HEK293T (cell line): ENCODE measurements at places on chromosomes 5 and 9.

DNA sequence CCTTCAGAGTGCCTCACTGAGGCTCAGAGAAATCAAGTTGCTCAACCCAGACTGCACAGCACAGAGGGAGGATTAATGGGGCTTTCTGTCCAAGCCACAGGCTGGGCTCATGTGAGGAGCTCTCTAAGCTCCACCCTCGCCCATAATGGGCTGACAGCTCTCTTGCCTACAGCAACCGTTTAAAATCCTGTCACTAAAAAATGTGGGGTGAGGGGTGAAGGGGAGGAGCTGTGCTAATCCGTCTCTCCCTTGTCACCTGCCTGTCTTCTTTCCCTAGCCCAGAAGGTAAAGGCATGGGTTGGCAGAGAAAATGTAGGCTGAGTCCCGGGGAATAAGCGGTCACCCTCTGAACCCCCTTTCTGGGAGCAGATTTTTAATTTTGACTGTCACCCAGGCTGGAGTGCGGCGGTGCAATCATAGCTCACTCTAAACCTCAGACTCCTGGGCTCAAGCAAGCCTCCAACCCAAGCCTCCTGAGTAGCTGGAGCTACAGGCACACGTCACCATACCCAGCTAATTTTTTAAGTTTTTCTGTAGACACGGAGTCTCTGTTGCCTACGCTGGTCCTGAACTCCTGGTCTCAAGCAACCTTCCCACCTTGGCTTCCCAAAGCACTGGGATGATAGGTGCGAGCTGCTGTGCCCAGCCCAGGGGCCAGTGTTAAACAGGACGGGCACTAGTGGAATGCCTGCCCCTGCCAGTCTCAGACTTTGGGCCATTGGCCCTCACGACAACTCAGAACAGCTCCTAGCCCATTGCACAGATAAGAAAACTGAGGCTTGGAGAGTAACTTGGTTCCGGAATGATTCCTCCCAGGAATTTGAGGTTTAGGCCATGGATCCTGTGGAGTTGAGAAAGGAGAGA lies 89.5 kb downstream of the LMX1B start:
- no peak for DNase-seq

DNA sequence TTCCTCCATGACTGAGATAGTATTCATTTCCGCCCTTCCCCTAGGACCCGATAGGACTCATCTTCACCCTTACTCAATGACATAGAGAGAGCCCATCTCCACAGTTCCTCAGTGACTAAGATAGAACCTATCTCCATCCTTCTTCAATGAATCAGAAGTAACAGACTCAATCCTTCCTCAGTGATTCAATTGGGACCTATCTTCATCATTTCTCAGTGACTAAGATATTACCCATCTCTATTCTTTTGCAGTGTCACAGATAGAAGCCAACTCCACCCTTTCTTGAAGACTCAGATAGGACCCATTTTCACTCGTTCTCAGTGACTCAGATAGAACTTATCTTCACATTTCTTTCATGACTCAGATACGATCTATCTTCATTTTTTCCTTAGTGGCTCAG lies 164.6 kb downstream of the FBXO4 start:
- no peak for DNase-seq

DNA sequence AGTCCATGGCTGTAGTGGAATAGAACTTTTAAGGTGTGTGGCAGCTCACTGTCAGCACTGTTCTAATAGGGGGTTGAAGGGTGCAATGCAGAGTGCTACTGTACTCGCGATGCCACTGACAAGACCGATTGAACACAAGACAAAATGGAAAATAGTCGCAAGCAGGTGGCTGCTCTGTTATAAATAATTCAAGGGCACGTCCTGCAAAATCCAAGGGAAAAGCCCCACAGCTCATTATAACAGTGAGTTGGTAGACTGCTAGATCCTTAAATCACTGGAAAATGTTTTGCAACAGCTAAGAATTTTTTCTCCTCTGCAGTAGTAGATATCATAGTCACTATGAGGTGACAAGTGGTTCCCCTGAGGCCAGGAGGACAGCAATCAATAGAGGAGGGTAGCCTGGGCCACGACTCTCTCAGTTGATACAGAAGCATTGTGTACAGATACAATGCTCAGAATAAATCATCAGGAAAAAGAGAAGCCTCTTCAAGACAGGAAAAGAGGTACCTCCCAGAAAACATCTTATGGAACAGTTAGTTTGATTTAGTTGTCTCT lies 926.3 kb downstream of the TLE4 start:
- DNase-seq, result no peak

DNA sequence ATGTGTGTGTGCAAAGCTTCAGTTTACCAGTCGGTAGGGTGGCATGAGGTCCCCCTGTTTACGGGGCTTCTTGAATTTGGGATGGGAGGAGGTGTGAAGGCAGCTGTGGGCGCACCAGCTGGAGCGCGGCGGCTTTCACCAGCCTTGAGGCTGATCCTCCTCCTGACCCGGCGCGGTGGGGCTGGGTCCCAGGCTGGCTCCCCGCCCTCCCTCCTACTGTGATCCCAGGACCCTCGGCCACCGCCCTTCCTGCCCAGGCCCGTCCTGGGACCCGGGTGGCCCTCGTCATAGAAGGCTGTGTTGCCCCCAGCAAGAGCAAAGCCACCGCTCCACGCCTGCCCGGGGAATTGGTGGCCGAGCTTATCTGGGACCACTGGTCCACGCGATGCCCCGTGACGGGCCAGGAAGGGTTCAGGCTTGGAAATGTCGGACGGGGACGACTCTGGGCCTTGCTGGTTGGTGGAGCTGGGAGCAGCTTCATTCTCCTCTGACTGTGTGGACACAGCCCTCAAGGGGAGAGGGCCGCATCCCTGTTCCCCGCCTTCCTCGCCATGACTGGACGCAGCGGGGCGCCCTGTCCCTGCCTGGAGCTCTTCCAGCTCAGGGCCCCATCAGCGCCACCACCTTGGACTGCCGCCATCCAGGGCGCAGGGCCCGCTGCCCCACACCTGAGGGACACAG lies 271.1 kb upstream of the IRX1 start:
- no peak for DNase-seq

DNA sequence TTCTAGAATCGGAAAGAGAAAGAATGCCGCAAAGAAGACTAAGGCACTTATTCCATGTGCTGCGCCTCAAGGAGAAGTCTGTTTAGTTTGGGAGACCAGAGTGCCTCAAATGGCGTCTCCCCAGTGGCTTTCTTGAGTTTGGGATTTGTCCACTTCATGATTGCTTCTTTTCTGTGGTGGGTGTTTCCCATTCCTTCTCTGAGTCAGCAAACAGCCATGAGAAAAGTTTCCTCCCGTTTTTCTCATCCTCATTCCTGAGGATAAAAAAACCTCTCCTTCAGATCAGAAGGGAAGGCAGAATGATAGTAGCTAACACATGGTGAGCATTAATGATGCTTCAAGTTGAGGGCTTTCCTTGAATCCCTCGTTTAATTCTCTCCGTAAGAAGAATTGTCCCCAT lies 275.9 kb upstream of the WWC1 start:
- DNase-seq, result no peak

DNA sequence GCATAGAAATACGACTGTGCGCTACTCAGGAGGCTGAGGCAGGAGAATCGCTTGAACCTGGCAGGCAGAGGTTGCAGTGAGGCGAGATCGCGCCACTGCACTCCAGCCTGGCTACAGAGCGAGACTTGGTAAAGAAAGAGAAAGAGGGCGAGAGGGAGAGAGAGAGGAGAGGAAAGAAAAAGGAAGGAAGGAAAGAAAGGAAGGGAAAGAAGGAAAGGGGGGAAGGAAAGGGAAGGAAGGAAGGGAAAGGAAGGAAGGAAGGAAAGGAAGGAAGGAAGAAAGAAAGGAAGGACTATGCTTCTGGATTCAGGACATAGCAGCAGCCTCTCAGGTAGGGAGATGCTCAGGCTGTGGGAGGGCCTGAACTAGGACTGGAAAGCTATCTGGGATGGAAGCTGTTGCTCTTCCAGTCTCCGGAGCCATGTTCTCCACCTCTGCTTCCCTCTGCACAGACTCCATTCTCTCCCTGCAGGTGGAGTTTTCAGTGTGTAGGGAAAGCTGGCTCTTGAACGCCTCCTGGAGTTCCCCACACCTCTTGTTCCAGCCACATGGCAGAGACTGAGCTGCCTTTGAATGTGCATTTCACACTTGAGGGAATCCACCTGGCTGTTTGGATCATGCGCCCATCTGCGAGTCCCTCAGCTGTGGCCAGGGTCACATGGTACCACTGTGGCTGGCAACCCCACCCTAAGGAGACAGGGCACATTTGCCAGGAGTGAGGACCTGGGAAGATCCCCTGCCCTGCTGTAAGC lies 9.1 kb downstream of the SWI5 start:
- DNase-seq, result no peak

DNA sequence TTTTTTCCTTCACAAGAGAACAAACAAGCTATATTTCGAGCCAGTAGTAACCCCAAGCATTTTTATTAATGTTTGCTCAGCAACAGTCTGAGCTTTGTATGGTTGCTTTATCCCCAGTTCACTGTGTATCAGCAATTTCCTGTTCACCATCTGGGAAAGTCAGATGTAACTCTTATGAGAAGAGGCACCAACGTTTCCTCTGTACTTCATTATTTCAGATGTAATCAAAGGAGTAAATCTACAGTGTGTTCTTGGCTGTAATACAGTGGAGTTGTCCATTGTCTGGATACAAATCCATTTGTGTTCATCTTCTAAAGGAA lies 340.2 kb downstream of the ARRDC3 start:
- no peak for DNase-seq

DNA sequence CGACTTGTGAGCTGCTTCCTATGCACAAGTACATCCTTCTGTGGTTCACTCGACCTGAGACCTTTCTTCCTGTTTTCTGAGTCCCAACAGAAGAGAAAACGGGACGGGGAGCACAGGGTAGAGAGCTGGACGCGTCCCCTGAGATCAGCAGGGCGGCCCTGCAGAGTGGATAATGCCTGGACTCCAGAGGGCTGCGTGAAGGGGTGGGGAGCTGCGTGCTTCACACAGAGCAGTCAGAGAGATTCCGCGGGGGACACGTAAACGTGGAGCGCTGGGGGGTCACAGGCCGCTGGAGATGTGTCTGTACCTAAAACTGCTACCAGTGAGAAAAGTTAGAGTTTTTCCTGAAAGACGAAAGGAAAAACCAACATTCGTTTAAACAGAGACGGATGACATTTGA lies 46.3 kb downstream of the HSD17B3 start:
- DNase-seq, result no peak

DNA sequence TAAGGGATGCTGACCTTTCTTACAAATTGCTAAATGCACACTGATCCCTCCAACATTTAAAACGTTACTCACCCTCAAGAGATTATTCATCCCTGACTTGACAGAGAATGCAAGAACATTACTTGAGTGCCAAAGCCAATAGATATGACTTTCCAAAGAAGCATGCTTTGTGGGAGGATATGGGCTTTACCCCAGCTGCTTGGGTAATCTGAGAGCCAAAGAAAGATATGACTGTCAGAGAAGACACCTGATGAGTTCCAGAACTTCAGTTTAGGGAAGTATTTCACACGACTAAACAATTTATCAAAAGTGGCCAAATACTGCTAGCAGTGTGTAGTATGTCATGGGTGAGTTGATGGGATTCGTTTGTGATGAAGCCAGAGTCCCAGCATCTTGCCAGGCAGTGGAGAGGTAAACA lies 7.4 kb upstream of the SPDL1 start:
- no peak for DNase-seq

GRCh38 chr9:114501796-114502682 lies 3.2 kb downstream of the WHRN start:
- DNase-seq, result peak; percentile 37

- DNase-seq, result no peak
Measured at GRCh38 chr9:77451507-77451906, 196.6 kb downstream of the GNA14 start.

GRCh38 chr9:133353548-133353947 lies 2.7 kb downstream of the SURF1 start:
- no peak for DNase-seq

DNA sequence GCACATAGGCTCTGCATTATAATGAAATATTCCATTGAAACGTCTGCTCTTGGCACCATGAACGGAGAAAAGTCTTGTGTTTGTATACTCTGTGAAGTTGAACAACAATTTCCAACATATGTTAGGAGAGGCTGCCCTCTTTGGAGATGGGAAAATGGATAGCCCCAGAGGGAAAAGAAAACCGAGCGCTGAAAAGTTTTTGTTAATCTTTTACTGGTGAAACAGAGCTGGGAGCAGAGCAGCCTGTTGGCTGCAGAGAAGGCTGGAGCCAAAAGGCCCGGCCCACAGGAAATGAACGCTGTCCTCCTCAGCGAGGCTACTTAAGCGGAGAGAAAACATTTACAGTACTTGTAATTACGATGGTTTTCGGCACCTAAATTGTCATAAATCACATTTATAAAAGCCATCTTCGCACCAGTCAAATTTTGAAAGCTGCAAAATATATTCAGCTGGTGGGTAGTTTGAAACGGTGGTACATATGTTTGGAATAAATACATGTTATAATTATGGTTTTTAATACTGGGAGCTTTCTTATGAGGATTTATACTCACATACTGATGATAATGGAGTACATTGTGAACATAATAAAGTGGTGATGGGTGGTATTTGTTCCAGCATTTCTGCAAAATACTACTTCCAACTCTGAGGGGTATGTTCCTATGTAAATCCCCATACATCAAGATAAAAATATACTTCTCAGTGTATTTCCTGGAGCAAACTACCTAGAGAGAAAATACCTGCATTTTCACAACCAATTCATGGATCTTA lies 129.6 kb upstream of the CNTLN start:
- peak; percentile 21 for DNase-seq

- DNase-seq, result no peak
Measured at GRCh38 chr9:86807367-86807976, 139.8 kb downstream of the GAS1 start.

GRCh38 chr5:133075572-133076536 lies 24.0 kb downstream of the HSPA4 start:
- DNase-seq, result no peak

DNA sequence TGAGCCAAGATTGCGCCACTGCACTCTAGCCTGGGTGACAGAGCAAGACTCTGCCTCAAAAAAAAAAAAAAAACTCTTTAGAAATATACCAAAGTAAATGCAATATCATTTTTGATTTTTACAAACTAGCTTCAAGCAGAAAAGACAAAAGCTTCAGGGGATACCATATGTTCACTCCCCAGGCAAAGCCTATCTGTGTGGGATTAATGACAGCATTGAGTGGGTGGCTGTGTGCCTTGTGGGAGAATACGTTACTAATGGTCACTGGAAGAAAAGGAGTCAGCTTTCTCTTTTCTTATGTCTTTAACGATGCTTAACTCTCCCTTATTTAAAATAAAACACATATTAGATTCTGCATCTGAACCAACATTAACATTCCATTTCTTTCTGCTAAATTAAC lies 1.9 kb downstream of the PCA3 start:
- DNase-seq, result no peak

- DNase-seq, result peak; percentile 81
Measured at GRCh38 chr9:107422189-107423185, 67.1 kb downstream of the KLF4 start.

GRCh38 chr5:79333852-79334557 lies 98.1 kb downstream of the JMY start:
- DNase-seq, result peak; percentile 25

GRCh38 chr5:94613583-94613982 lies 4.8 kb downstream of the KIAA0825 start:
- peak; percentile 14 for DNase-seq
